ENCODE measurements at places on chromosomes 11 and 22.

DNA sequence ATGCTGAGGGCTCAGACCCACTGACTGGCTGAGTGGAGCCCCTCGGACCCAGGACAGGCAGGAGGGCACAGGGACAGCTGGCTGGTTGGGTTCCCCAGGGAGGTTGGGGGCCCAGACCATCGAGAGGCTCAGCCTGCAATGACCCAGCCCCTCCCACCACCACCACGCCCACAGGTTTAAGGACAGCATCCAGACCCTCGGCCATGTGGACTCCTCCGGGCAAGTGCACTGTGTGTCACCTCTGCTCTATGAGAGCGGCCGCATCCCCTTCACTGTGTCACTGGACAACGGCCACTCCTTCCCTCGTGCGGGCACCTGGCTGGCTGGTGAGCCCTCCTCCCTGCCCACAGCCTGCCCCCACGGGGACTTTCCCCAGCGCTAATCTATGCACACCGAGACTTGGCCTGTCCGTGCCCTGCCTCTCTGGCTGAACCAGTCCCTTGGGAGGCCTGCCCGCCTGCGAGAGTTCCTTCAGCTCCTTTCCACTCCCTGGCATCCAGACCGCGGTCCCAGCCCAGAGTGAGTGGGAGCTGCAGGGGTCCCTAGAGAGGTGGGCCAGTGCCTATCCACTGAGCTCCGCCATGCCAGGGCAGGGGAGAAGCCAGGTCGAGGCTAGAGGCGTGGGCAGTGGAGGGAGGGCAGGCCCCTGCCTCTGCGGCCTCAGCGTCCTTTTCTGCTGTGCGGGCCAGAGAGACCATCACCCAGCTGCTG lies 2.2 kb downstream of the SUSD2 start:
- no peak for DNase-seq

DNA sequence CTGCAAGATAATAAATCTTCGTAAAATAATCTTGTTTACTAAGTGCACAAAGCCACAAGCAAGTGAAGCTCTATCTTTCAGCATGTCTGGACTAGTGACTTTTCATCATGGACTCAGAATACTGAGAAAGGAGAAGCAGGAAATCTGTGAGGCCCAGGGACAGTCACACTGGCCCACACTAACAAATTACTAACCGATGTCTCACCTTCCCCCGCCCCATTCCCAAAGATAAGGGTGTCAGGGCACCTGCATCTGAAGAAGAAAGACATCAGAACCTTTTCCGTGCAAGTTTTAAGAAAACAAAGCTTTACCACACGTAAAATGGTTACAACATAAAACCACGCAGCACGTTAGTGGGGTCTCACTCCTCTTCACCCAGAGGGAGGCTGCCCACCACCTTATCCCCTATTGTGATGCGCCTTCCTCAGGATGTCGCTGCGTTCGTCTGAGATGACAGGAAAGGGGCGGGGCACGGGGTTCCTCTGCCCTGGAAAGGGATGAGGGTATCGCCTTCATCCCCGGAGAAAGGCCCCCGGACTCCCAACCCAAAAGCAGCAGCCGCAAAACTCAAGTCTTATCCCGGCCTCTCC lies 616 bp downstream of the BTBD10 start:
- DNase-seq, result no peak

- no peak for DNase-seq
Observed at GRCh38 chr11:33444835-33445594, 187.8 kb downstream of the HIPK3 start.

DNA sequence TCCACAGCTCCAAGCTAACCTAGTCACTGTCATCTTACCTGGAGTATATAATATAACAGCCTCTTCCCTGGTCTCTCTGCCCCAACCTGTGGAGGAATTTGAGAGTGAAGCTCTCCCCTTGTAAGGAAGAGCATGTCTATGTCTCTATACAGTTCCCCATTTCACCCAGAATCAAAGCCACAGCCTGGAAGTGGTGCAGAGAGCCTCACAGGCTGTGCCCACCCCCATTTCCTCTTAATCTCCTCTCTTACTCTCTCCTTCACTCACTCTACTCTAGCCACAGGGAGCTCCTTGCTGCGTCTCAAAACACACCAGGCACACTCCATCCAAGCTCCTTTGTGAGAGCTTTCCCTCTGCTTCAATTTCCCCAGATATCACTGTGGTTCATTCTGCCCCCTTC lies 302.5 kb upstream of the ISX start:
- no peak for DNase-seq

- DNase-seq, result no peak
Observed at GRCh38 chr22:31155422-31155821, 4.6 kb upstream of the RNF185 start.

DNA sequence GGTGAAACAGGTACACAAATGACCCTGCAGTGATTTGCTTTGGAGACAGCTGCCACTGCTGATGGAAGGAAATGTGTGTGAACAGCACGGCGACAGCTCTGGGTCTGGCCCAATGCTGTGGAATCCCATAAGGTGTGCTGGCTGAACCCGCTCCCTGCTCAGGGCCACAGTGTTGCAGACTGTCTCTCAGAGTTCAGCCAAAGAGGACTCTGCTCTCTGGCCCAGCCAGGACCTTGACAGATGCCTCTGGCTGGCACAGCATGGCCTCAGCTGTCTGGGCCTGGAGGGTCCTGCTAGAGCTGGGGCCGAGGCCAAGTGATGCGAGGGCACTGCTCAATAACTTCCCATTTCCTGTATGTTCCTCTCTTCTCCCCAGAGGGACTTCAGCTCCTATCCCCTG lies 5.3 kb upstream of the ABCC8 start:
- DNase-seq, result no peak

GRCh38 chr11:36928621-36929020 lies 330.6 kb upstream of the RAG2 start:
- no peak for DNase-seq

GRCh38 chr22:40025856-40026255 lies 31.1 kb downstream of the FAM83F start:
- DNase-seq, result no peak

GRCh38 chr11:35151241-35151640 lies 12.3 kb downstream of the CD44 start:
- DNase-seq, result no peak

DNA sequence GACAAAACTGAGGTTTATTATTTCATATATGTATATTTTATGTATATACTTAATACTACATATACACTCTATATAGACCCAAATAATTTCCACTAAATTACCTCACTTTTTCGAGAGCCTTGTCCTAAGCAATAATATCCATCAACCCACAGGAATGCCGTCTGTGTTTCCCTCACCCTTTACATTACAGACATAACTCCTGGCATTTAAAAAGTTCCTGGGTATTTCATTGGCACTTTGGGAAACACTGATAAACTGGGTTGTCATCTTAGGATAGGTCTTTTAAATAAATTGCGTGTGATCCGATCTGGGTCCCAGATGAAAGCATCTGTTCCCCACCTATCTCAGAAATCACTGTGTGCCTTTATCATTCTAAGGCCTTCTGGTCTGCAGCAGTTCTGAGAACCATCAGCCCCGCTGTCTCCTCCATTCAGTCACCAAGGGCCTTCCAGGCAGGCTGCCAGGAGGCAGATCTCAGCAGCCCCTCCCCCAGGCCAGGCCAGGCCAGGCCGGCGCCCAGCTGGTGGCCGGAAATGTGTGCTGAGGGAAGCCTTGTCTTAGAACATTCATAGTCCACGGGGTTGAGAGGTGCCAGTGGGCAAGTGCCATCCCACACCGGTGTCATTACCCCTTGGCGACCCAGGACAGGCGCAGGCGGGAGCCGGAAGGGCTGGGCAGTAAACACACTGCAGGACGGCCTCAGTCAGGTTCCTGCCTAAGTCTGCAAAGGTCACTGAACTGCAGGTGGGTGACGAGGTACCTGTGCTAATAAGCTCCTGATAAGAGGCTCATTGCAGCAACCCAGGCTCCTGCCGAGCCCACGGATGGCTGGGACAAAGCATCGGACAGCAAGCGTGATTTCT lies 3.3 kb downstream of the FGF19 start:
- peak; percentile 66 for DNase-seq

- DNase-seq, result no peak
Observed at GRCh38 chr11:6458352-6459098, 15.2 kb downstream of the TRIM3 start.

GRCh38 chr11:124889191-124890091 lies 8.2 kb downstream of the ROBO4 start:
- DNase-seq, result no peak

GRCh38 chr11:68383976-68384501 lies 71.6 kb downstream of the LRP5 start:
- no peak for DNase-seq

All from CMK (cell line).